ENCODE measurements at places on chromosomes 12 and 14.
A peak's percentile ranks its signal among the peaks of the same experiment; 100 is the strongest.

GRCh38 chr12:3820122-3820521 is 53.1 kb downstream of the PARP11 start:
- no peak for DNase-seq

DNA sequence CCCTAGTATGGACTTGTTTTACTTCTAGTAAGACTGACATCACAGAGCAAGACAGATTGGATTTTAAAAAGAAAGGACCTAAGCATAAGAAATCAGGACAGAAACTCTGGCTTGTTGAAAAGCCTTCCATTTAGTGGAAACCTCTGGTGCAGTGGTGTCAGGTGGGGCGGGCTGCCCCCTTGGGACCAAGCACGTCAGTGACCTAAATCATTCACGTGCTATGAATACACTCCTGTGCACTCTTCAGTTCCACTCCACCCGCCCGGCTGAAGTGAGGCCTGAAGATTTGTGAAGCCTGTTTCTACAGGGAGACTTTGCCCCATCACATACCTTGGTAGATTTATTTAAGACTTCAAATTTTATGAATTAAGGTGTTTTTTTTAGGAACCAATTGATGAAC is 58.2 kb upstream of the STRN3 start:
- DNase-seq = peak; percentile 22

- DNase-seq = no peak
Observed at GRCh38 chr12:65123435-65124063, 2.4 kb upstream of the WIF1 start.

- no peak for DNase-seq
Observed at GRCh38 chr12:83318386-83319098, 631.8 kb downstream of the TMTC2 start.

DNA sequence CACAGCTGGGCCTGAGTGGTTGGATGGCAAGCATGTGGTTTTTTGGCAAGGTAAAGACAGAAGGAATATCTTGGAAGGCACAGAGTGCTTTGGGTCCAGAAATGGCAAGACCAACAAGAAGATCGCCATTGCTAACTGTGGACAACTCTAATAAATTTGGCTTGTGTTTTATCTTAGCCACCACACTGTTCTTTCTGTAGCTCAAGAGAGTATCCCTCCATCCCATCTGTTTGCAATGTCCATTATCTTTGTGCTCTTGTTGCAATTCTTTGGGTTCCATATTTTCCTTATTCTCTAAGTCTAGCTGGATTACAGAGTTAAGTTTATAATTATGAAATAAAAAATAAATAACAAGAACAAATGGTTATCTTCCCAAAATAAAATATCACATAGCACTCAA is 6.7 kb upstream of the DAAM1 start:
- DNase-seq = no peak

Measured in NCI-H2107 (cell line).